ENCODE measurements at places on chromosomes 6 and 20.

GRCh38 chr6:157380779-157381561 is at the start of gene ZDHHC14:
Gene ZDHHC14, plus strand, starts transcription at chr6:157381190.
- peak; percentile 88 for DNase-seq

- no peak for DNase-seq
These were observed 121.2 kb downstream of the ADAT2 start for GRCh38 chr6:143329323-143329722.

GRCh38 chr20:59004763-59005522 is 2.1 kb downstream of the CTSZ start:
- no peak for DNase-seq

DNA sequence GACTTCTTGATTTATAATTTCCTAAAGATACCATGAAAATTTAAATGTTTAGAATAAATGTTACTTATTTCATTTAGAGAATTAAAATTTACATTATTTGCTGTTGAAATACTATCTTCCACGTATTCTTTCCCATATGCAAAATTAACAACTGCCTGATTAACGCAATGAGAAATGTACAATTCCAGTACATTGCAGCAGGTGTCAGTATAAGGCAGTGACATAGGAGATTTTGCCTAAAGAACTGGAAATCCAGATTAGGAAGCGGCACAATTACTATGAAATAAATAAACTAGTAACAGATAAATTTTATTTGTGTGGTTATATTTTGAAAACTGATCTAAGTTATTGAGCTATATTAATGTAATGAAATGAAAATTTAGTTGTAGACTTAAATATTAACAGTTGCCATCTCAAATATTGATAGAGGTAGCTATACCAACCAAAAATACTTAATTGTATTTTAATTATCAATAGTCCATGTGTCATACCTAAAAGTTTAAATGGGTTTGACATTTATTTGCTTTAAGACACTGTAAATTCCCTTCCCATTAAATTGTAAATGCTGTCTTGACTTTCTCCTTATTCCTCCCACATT is 300.2 kb downstream of the UTRN start:
- DNase-seq, result no peak

GRCh38 chr20:43379239-43379917 is 78.3 kb upstream of the SRSF6 start:
- no peak for DNase-seq

DNA sequence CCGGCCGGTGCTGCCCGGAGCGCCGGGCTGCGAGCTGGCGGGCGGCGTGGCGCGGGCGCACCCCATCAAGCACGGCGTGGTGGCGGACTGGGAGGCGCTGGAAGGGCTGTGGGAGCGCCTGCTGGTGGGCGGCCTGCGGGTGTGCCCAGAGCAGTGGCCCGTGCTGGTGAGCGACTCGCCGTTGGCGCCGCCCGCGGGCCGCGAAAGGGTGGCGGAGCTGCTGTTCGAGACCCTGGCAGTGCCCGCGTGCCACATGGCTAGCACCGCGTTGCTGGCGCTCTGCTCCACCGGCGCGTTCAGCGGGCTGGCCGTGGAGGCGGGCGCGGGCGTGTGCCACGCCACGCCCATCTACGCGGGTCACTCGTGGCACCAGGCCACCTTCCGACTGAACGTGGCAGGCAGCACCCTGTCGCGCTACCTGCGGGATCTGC is 517 bp downstream of the ACTL10 start:
- DNase-seq, result peak; percentile 36

GRCh38 chr6:81708113-81708699 is 44.3 kb downstream of the TENT5A start:
- DNase-seq, result no peak

GRCh38 chr6:149729824-149730223 is 11.9 kb upstream of the LATS1 start:
- no peak for DNase-seq

DNA sequence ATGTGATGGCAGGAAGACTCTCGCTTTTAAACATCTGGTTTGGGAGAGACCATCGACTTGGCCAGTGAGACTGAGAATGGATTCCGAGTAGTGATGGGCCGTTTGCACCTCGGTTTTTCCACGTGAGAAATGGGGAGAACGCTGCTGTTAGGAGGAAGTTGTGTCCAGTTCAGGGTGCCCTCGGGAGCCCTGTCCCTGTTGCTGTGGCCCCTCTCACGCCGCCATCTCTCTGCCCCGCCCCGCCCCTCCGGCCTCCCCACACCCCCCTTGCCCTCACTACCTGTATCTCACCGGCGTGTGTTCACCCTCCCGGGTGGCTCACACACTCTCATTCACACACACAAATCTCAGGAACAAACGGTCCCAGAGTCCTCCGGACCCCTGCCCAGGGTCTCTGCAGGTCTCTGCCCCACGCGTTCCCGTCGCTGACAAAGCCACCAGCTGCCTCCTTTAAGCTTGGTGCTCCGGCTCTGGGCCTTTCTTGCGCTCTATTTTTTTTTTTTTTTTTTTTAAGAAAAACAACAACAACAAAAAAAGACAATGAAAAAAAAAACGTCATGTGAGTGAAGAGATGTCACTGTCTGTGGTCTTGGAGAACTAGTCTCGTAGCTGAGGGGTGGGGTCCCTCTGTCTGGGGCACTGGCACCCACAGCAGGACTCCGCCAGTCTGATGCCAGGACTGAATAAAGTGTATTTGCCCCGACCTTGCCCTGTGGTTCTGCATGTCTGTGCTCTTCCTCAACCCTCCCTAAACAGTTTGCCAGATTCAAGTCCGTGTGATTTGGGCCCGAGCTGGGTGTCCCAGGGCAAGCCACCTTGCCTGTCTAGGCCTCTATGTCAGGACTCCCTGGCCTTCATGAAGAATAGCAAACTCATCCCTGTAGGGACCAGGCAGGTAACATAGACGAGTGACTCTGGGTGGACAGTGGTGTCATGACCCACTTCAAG is 2.9 kb downstream of the SOX12 start:
- no peak for DNase-seq

DNA sequence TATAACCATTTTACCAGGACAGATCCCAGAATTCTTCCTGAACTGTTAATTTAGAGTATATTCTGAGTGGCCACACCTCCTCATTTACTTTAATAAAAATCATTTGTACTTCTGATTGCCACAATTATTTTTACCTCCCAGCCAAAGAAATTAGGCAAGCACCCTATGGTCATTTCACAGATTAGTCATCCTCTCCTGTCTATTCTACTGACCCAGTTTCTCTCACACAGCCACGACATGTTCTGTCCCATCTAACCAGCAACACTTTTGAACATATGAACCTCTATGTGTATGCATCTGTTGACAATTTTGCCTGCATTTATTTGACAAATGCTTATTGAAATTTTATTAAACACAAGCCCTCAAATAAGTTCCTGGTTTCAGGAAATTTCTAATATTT is 202.6 kb upstream of the STXBP5 start:
- no peak for DNase-seq

DNA sequence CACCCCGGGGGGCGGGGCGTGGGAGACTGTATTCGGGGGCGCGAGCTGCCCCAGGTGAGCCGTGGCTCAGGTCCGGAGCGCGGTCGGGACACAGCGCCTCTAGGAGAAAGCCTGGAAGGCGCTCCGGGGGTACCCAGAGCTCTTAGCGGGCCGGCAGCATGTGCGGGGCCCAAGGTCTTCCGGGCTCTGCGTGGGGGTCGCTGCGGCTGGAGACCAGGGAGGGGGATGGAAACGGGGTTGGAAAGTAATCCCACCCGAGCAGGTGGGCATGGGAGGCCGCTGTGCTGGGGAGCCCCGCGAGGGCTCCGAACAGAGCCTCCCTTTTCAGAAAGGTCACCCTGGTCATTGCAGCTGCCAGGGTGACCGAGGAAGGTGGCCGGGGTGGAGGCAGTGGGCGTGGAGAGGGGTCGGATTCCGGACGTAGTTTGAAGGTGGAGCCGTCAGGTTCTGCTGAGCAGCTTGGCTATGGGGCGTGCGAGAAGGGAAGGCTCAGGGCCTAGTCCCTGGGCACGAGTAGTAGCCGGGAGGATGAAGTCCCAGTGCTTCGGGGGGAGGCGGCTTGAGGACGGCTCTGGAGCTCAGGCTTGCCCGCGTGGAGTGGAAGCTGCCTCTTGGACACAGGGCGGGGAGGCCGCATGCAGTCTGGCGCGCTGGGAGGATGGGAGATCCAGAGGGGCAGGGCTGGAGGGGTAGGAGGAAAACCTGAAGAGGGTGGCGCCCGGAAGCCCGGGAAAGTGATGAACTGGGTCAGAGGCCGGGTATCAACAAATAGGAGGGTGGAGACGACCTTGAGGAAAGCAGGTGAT is at the start of gene SIRT5:
Gene SIRT5 (plus strand): TSS at position 31 of the 806 bp plus-strand sequence. CDS start 9,510 bp downstream, outside the sequence.
- peak; percentile 77 for DNase-seq

- DNase-seq, result no peak
These were observed 217.7 kb downstream of the HAO1 start for GRCh38 chr20:7722564-7722963.

- DNase-seq, result no peak
These were observed 96.8 kb upstream of the NHSL1 start for GRCh38 chr6:138596126-138596525.

DNA sequence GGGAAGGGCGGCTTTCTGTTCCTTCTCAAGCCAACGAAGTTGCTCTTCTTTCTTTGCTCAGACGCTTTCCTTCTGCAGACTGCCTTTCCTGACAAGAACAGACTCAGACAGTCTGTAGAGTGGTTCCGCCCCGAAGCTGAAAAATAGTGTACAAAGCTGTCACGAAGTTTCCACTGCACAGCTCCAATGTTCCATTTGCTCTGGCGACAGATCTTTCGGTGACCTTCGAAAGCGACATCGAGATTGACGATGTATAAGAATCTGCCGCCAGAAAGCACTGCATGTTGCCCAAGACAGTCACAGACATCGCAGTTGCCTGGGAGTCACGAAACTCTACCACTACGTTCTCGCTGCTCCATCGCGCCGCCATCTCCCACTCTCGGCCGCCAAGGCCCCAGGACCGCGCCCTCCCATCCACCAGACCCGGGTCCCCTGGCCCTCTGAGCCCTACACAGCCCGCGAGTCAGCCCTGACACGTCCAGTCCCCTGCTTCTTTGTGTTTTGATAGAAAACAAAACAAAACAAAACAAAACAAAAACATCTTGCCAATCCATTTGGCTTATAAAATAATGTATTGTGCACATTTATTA is 42.1 kb upstream of the ZNF184 start:
- no peak for DNase-seq

- DNase-seq, result no peak
These were observed 431.8 kb upstream of the NOX3 start for GRCh38 chr6:155887421-155887820.

DNA sequence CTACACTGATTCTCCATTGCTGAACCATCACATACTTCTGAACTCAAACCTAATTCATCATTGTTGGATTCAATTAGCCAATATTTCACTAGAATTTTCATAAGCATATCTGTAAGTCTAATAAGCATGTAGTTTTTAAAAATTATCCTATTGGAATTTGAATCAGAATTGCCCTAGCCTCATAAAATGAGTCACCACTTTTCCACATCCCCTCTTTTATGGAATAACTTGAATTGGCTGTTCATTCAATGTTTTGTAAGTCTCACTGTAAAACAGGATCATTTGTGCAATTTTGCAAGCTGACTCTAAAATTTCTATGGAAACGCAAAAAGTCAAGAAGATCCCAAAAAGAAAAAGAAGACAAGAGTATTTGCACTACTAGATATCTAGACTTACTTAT is 141.0 kb downstream of the HACE1 start:
- no peak for DNase-seq

- no peak for DNase-seq
These were observed 42.3 kb downstream of the UNC5CL start for GRCh38 chr6:40996591-40997233.

- no peak for DNase-seq
These were observed 39.6 kb downstream of the CTNNBL1 start for GRCh38 chr20:37733416-37733815.

GRCh38 chr6:83593395-83593785 is 81.1 kb downstream of the PRSS35 start:
- DNase-seq, result no peak

GRCh38 chr20:62825333-62825985 is 8.6 kb downstream of the COL9A3 start:
- DNase-seq, result no peak

- no peak for DNase-seq
These were observed 22.8 kb upstream of the PRSS16 start for GRCh38 chr6:27224729-27225128.

DNA sequence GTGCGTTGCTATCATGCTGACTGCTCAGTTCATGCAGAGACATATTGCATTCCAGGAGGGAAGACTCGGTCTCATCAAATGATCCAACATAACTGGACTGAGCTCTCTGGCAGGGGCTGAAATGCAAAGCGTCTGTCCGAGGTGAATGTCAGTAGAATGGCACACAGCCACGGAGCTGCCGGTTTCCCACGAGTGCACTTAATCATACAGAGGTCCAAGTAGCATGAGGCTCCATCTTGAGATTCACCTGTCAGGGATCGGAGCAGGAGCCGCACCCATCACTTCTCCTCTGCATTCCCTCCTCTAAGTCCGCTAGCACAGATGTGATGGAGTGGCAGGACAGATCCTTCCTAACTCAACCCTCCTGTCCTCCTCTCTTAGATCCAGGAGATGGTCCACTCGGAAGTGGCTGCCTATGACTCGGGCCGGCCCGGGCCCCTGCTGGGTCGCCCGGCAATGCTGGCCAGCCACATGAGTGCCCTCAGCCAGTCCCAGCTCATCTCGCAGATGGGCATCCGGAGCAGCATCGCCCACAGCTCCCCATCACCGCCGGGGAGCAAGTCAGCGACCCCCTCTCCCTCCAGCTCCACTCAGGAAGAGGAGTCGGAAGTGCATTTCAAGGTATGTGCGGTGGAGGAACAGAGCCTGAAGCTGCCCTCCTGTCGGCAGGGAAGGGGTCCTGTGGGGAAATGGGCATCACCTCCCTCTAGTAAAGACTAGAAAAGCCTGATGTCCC is 135.9 kb downstream of the JPH2 start:
- DNase-seq, result no peak

DNA sequence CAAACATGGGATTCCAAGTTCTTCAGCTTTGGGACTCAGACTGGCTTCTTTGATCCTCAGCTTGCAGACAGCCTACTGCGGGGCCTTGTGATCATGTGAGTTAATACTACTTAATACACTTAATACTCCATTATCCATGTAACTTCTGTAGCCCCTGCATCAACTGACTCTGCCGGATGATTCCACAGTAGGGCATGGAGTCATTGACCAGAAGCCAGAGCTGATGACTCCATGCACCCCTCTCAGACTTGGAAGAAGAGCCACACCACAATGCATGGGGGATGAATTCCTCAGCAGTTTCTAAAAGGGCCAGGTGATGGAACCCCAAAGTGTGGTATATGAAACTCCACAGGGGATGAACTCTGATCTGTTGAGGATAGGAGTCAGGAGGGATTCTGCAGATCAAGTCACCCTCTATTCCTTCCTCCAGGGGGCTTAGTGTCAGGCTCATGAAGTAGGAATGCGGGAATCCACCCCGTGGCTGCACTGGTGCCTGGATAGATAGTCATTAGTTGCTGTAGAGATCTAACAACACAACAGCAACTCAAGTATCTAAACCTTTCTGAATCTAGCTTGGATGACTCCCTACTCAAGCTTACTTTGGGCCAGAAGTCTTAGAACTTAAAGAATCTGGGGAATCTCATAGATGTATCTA is 70.2 kb downstream of the GPR6 start:
- DNase-seq, result no peak

DNA sequence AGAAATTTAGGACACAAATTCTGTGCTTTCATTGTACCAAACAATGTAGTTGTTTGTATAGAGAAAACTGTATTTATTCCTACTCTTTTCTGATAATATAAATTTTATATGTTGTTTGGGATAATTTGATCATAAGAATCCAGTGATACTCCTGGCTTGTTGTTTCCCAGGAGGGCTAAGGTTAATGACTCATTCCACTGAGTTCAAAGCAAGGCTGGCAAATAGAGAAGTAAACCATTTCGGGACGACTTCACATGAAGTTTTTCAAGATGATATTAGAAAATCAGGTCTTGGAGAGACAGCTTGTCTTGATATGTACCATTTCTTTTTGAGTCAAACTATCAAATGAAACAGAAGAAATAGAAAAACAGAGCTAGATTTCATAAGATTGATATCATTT is 326.1 kb upstream of the CNR1 start:
- no peak for DNase-seq

Measured in activated T-helper 2 cell treated with anti-CD3 and anti-CD28 coated beads, Interferon-gamma antibody, Interleukin-2, Interleukin-4, amounts not matched to agents 10 μg/mL and 5 μg/mL and 100 μg/mL, durations not matched to agents 14 hours and 24 hours and 36 hours (primary cell).